ENCODE measurements at places on chromosomes 2 and 18. TPM values are rescaled to one million over a fixed set of nuclear protein-coding genes. Genes with fewer than 3 reads are reported as not detected.

- DNase-seq: no peak
These were observed 26.5 kb downstream of the B3GNT7 start for GRCh38 chr2:231422056-231422455.

DNA sequence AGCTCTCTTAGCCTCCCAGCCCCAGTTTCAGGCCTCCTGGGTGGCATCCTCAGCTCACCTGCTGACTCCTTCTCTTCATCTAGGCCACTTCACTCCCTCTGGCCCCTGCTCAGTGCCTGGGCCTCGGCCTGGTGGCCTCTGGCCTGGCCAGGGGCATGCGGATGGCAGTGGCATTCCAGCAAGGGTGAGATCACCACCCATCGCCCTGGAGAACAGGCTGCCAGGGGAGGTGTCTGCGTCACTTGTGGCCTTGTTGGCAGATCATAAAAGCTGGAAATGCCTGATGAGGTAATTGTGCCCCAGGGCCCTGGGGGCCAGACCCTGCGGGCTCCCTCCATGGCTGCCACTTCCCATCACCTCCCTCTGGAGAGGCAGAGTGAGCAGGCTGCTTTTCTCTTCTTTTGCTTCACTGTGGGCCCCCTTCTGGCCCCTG is 72.5 kb upstream of the SMAD2 start:
- no peak for DNase-seq

DNA sequence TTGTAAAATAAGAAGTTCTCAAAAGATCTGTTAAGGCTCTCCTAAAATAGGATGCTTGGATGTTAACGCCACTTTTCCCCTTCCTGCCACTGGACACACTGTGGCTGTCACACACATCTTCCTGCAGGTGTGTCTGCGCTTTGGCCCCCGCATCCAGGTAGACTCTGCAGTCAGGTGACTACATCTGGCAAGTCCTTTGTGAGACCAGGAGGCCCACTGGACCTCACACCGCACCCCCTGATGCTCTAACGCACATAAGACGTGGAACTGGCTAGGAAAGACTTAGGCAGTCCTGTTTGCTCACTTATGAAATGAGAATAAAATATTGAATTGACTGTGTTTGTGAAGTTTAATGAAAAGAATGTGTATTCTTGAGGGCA is 67.6 kb upstream of the PXDN start:
- no peak for DNase-seq

- peak; percentile 86 for DNase-seq
These were observed 1.6 kb downstream of the MTCL1 start for GRCh38 chr18:8706791-8707555.

DNA sequence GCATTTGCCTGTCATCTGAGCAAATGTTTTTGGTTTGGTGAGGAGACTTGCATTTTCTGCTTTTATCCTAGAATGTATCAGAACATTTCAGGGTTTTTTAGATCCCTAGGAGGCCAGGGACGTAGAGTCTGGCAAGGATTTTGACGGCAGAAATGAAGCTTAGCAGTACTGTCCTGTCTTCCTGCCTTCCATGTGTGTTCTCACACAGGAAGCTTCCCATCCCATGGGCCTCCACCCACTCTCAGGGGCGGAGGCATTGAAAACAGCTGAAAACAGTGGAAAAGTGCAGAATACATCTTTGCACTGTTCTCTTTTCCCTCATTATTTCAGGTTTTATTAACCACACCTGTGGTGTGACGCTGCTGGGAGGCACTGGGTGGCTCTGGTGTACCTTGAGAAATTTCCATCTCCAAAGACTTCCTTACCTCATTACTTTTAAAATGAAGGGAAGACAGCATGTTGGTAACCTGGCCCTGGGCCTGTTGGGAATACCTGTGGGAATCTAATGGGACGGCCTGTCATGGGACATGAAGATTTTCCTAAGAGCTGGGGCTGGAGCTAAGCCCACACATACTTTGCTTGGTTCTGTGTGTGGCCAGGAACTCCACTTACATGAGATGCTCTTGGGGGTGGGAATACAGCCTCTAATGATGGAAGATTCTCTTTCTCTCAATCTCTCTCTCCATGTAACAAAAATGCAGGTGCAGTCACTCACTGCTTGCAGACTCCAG is 20.5 kb downstream of the PCARE start:
- no peak for DNase-seq

DNA sequence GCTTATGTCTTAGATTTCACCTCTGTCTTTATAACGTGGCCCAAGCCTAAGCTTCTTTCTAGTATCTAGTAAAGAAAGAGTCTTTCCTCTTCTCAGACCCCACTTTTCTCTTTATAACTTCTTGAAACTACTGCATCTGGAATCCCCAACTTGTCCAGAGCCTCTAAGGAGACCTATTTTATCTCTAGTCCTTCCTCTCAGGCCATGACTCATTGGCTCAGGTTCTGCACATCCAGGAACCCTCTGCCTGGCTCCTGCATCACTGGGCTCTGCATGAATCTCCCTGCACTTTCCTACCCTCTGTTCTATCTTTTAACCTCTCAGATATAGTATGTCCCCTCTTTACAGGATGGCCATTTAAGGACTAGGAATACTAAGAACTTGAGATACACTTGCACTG is 124.7 kb downstream of the DNAH6 start:
- DNase-seq: no peak

- no peak for DNase-seq
These were observed 101.3 kb upstream of the RPE start for GRCh38 chr2:209901172-209901571.

DNA sequence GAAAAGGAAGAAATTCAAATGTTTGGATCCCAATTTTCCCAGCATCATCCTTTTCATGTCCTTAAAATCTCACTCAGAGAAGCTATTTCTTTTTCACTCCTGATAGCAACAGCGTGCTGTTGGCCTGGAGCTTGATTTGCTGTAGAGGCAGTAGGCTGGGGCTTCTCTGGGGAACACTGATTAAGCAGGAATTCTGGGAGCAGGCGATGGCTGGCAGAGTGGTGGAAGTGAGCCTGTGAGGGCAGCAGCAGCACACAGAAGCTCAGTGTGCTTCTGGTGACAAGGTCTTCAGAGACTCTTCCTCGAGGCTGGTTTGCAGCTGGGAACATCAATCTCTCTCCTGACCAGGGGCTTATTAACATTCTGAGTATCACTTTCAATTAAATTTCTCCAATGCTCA is 284.6 kb downstream of the DPP10 start:
- DNase-seq: no peak

- peak; percentile 67 for DNase-seq
These were observed 77.5 kb upstream of the ASB18 start for GRCh38 chr2:236341721-236342120.

GRCh38 chr2:148014616-148015015 is 5.9 kb downstream of the ORC4 start:
- DNase-seq: no peak

DNA sequence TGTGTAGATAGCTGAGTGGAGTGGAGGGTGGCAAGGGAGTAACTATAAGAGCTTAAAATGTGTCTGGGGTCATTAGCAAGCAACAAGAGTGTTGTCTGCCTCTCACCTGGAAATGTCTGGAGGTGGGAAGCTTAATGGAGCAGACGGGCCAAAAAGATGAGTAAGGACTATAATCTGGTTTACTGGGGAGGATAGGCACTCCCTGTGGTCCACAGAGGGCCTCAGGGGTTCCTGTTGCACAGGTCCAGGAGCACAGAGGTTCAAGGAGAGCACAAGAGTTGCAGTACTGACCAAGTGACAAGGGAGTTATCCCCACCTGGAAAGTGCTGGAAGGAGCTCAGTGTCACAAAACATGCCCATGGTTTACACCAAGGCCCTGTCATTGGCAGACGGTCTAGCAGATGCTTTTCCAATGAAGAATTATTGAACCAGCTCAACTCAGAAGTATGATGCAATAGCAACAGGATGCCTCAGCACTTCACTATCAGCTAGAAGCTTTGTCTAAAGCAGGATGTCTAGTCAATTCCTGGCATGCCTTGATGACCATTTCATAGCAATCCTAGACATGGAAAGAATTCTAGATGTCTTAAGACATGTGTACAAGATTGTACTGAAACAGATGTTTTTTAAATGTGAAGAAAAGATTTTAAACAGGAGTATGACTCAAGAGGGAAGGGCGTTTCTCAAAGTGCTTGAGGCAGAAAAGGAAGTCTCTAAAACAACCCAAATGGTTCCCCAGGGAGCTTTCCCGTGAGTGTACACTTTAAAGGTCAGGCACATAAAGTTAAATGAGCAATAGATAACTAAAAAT is 62.9 kb upstream of the SERPINE2 start:
- DNase-seq: no peak

DNA sequence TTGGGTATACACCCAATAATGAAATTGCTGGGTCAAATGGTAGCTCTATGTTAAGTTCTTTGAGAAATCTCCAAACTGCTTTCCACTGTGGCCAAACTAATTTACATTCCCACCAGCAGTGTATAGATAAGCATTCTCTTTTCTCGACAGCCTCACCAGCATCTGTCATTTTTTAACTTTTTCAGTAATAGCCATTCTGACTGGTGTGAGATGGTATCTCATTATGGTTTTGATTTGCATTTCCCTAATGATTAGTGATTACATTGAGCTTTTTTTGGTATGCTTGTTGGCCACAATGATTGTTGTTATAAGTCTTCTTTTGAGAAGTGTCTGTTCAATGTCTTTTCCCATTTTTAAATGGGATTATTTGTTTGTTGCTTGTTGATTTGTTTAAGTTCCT is 50.4 kb upstream of the EPAS1 start:
- no peak for DNase-seq

GRCh38 chr2:66693076-66693965 is 258.4 kb downstream of the MEIS1 start:
- DNase-seq: no peak

DNA sequence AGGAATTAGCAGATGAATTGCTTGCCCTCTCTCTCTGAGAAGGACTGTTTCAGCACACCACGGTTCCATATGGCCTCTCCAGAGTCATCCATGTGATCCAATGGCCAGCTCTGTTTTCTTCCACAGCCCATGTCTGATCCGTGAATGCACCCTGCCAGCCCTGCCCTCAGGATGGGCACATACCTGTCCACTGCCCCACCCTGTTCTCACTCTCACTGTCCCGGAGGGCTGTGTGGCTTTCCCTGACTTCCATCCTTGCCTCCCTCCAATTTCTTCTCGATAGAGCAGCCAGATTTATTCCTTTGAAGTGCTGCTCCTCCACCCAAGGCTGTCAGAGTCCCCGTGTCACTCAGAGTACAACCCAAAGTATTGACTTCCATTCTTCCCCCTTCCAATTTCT is 343.1 kb downstream of the TGIF1 start:
- DNase-seq: no peak

DNA sequence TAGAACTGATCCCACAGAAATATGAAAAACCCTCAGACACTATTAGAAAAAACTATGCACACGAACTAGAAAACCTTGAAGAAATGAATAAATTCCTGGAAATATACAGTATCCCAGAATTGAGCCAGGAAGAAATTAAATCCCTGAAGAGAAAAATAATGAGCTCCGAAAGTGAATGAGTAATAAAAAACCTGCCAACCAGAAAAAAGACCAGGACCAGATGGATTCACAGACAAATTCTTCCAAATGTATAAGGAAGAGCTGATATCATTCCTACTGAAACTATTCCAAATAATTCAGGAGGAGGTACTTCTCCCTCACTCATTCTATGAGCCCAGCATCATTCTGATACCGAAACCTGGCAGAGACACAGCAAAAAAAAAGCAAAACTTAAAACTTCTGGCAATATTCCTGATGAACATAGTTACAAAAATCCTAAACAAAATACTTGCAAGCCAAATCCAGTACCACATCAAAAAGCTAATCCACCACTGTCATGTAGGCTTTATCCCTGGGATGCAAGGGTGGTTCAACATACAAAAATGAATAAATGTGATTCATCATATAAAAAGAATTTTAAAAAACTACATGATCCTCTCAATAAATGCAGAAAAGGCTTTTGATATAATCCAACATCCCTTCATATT is 1397.6 kb upstream of the DDX18 start:
- DNase-seq: no peak

GRCh38 chr2:164495491-164496223 is 125.6 kb downstream of the GRB14 start:
- DNase-seq: peak; percentile 77

- peak; percentile 72 for DNase-seq
These were observed 278.6 kb downstream of the DSC3 start for GRCh38 chr18:30763902-30764350.

The ASPRV1 gene
- total RNA-seq: 0.30 TPM

The POTEJ gene
- 0.21 TPM for total RNA-seq

The ID2 gene
- 140 TPM for total RNA-seq

The ANKRD23 gene
- 10.8 TPM for total RNA-seq

The TFPI gene
- total RNA-seq: 12.9 TPM

The RFX8 gene
- 0.37 TPM for total RNA-seq

The NTSR2 gene
- not detected for total RNA-seq

The PGAP1 gene
- total RNA-seq: 65.5 TPM

The KCNJ13 gene
- 21.9 TPM for total RNA-seq

The EIF4E2 gene
- 72.5 TPM for total RNA-seq

The TAF1B gene
- total RNA-seq: 53.8 TPM

Data from neural progenitor cell (in vitro differentiated cells).